ENCODE measurements at places on chromosomes 2 and 18. TPM values are rescaled to one million over a fixed set of nuclear protein-coding genes. Genes with fewer than 3 reads are reported as not detected.

B3GNT2 gene
- 3.1 TPM for total RNA-seq

COLEC12 gene
- 16.8 TPM for total RNA-seq

IL36A gene
- not detected for total RNA-seq

TEKT4 gene
- not detected for total RNA-seq

AMER3 gene
- not detected for total RNA-seq

PLCD4 gene
- total RNA-seq = 2.7 TPM

All from pericardium fibroblast (primary cell).